Brain microvascular endothelial cell (primary cell): ENCODE measurements at places on chromosomes 12 and 14.

DNA sequence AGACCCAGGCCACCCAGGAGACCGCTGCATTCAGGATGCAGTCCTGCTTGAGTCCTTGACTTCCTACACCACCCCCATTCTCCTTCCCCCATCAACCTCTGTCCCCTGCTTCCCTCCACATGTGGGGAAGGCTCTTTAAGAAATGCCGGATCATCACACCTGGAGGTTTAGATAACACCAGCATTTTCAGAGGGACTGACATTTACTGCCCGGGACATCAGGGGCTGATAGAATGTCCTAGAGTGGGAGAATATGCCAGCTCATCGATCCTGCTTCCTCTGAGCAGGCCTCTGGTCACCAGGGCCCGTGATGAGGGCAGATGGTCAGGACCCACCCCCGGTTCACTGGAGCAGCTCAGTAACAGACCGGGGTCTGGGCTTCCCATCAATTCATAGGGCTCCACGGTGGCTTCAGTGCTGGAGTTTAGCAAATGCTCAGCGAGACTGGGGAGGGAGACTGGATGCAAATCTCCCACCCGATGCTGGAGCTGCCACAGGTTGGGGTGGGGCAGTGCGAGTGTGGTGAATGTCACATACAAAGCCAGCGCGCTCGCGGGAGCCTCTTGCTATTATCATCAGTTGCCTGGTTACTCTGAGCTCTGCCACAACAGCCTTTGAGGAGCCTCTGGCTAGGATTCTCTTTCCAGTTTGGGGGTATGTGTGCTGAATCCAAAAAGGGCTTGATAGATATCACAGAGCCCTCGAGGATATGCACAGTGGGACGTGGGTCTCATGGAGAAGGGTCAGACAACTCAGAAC is 111.6 kb downstream of the RBM19 start:
- DNase-seq: no peak

DNA sequence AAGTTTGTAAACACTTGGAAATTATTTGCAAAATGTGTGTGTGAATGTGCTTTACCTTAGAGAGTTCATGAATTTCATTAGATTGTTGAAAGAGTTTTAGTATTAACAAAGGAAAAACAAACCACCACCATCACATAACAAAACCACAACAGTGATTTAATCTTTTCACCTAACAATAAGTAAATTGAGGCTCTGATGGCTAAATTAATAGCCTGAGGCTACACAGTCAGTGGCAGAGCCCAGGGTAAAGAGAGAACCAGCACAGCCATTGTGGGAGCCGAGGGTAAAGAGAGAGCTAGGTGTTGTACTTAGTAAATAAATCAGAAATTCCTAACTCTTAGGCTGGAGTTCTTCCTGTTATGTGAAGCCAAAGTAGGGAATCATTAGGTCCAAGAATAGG is 51.2 kb upstream of the CAPRIN2 start:
- no peak for DNase-seq

- no peak for DNase-seq
Measured at GRCh38 chr12:124549629-124550028, 17.8 kb downstream of the NCOR2 start.

GRCh38 chr12:94498073-94498472 is 38.4 kb upstream of the CEP83 start:
- no peak for DNase-seq

DNA sequence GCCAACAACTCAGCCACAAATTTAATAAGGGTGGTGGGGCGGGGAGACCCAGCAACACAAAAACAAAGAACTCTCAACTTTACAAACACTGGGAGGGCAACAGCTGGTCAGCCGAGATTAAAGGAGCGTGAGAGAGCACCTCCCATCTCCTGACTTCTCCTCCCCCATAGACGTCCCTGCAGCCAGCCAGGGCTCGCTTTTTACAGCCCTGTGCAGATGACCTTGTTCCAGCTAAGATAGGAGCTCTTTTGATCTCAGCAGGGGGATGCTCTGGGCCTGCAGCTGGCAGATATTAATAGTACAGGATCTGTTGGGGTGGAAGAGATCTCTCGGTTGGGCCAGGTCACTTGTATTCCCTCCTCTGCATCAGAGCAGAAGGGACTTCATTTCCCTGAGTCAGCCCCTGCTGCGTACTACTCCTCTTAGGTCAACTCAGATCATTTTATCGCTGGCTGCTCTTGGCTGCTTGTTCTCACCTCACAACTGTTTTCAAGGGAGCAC is 475.8 kb downstream of the RAD51B start:
- DNase-seq: no peak

DNA sequence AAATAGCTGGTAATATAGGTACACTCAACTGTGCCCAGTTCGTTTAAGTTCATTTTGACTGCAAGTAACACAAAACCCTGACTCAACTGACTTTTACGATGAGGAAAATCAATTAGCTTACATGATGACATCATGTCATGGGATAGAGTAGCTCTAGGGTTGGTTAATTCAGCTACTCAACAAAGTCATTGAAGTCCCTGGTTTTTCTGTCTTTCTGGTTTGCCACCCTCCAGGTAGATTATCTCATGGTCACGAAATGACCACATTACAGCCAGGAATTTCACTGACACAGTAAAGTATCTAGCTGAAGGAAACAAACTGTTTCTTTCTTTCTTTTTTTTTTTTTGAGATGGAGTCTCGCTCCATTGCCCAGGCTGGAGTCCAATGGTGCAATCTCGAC is 68.5 kb upstream of the FUT8 start:
- DNase-seq: no peak

DNA sequence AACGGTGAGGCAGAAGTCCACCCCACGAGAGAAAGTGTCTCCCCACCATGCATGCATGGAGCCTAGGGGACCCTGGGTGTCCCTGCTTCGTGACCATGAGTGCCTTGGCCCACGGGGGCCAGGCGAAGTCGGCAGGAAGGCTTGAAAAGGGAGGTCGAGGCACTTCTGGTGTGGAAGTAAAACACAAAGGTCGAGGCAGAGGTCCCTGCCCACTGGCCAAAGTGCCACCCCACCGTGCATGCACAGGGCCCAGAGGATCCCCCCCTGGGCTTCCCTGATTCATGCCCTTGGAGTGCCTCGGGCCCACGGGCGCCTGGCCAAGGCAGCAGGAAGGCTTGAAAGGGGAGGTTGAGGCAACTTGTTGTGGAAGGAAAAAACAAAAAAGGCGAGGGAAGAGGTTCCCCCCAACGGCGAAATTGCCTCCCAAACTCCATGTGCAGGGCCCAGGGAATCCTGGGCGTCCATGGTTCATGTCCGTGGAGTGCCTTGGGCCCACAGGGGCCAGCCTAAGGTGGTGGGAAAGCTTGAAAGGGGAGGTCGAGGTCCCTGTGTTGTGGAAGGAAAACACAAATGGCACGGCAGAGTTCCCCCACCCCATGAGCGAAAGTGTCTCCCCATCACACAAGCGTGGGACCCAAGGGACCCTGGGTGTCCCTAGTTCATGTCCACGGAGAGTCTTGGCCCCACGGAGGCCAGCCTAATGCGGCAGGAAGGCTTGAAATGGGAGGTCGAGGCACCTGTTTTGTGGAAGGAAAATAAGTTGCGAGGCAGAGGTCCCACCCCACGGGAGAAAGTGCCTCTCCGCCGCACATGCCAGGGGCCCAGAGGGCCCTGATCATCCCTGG is 372.1 kb downstream of the ALG10 start:
- no peak for DNase-seq

GRCh38 chr14:105196265-105196960 is 15.3 kb upstream of the NUDT14 start:
- DNase-seq: no peak

- no peak for DNase-seq
Measured at GRCh38 chr12:46650688-46651087, 175.1 kb downstream of the SLC38A4 start.

GRCh38 chr12:51098611-51099010 is 15.2 kb upstream of the CSRNP2 start:
- DNase-seq: no peak

DNA sequence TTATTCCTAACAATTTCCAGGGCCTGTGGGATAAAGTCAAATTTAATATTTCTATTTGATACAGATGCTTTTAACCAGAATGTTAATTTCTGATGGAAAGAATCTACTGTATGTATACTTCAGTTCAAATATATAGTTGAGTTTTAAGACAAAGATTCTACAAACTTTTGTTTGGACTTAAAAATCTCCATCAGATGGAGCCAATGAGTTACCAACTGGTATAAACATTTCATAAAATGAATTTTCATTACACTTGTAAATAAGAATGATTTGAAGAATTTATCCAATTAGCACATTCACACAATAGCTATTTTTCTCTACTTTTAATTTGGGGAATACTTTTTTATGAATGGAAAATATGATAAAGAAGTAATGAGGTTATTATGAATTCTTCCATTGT is 425.2 kb upstream of the MIS18BP1 start:
- DNase-seq: no peak

- no peak for DNase-seq
Measured at GRCh38 chr12:31325524-31325875, 450 bp downstream of the SINHCAF start.

DNA sequence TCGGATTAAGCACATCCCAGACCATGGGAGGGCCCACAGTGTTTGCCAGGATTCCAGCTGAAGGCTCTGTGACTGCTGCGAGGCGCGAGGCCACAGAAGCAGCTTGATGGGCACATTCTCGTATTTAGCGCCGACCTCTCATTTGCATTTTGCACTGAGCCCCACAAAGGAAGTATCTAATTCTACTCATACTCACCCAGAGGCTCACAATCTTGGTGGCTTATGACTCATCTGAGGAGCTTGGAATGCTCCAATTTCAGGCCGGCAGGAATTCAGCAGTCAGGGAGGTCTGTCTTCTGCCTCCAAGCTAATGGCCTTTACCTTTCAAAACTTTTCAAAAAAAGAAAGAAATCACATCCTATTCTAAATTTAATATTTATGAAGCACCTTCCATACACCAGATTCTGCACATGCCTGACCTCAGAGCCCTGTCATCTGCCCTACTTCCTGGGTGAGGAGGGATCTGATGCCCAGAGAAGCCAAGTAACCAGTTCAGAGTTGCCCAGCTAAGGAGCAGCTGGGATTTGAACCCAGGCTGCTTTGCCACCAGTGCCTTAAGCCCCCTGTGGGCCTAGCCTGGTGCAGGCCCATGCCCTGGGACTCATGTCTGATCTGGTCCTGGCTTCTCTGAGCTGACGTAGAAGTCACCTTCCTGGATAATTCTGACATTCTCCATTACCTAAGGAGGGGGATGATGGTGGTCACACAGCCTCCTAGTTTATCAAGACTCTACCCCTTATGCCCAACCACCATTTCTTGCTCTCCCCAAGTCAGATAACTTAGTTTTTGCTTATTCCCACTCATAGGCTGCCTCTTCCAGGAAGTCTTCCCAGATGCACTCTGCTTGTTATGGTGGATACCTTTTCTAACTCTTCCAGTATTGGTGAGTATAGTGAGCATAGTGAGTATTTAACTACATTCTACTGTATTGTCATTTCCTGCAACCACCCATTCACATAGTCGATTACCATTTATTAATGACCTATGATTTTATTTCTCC is 198.9 kb downstream of the RBM19 start:
- peak; percentile 79 for DNase-seq

DNA sequence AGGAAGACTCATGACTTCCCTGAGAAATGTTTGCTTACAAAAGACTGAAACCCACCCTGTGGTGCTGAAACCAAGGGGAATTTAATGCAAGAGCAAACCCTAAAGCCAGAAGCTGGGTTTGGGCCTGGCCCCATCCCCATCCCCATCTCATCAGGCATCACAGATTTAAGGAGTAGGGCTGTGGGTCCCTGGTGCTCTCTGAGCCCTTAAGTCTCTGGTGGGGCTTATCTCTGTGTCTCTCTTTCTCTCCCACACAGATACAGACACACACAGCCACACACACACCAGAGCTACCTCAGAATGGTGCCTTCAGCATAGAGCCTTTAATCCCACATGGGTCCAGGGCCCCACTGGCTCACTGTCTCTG is 237.1 kb downstream of the SLC41A2 start:
- DNase-seq: no peak

DNA sequence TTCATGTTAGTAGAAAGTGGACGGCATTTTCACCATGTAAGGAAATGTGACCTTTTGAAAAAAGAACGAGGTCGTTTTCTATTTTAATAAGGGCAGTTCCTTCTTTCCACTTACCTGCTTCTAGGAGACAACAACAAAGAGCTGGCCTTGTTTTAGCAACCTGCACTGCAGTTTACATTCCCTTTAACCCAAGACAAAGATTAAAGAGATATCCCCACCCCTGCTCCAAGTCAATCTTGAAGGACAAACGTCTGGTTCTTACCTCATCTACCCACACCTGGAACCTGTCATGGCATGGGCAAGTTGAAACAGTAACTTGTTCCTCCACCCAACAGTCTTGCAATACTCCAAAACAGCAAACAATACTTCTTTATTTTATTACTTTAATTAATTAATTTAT is 32.7 kb downstream of the ZCCHC8 start:
- no peak for DNase-seq

GRCh38 chr12:69497308-69498026 is 27.3 kb downstream of the FRS2 start:
- no peak for DNase-seq

GRCh38 chr14:22598896-22599244 is 770 bp downstream of the ABHD4 start:
- peak; percentile 53 for DNase-seq

GRCh38 chr14:98548071-98548686 is 723.8 kb downstream of the BCL11B start:
- DNase-seq: no peak

DNA sequence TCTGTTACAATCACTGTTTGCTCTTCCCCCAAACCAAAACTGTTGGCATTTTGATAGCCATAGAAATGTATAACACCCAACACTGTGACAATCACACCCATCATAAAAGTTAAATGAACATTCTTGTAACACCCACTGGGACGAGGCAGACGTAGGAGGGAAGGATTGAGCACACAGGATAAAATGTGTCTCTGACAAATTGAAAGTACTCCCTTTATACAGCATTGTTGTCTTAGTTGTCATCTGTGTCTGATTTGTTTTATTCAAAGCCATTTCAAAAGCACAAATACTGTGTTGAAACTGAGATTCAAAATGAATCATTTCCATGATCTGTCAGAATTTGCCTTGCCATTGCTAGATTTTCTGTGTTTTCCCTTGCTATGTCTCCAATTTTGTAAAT is 436.3 kb downstream of the TMTC2 start:
- no peak for DNase-seq

- DNase-seq: no peak
Measured at GRCh38 chr14:34053666-34054065, 102.8 kb upstream of the EGLN3 start.

GRCh38 chr12:22733756-22734155 is 108.8 kb downstream of the ETNK1 start:
- DNase-seq: peak; percentile 7

GRCh38 chr14:29911810-29912209 is 15.8 kb downstream of the PRKD1 start:
- no peak for DNase-seq

- DNase-seq: no peak
Measured at GRCh38 chr12:42904683-42905418, 315.3 kb upstream of the PRICKLE1 start.

- no peak for DNase-seq
Measured at GRCh38 chr14:102015771-102016170, 51.4 kb downstream of the DYNC1H1 start.

- peak; percentile 98 for DNase-seq
Measured at GRCh38 chr12:98439981-98440581, 75.3 kb upstream of the TMPO start.

- DNase-seq: no peak
Measured at GRCh38 chr12:40464121-40464520, 228.1 kb upstream of the CNTN1 start.
